ENCODE measurements at places on chromosomes 4 and X. TPM values are rescaled to one million over a fixed set of nuclear protein-coding genes. Genes with fewer than 3 reads are reported as not detected.

TRIM2 gene
- total RNA-seq = 40.6 TPM

PPEF2 gene
- not detected for total RNA-seq

DDX53 gene
- total RNA-seq = not detected

GLUD2 gene
- total RNA-seq = 2.3 TPM

Measured in articular chondrocyte of knee joint (primary cell).